ENCODE measurements at places on chromosomes 6 and 20. TPM values are rescaled to one million over a fixed set of nuclear protein-coding genes. Genes with fewer than 3 reads are reported as not detected.
A peak's percentile ranks its signal among the peaks of the same experiment; 100 is the strongest.

The PLN gene
- 0.10 TPM for polyA plus RNA-seq

The DEFB128 gene
- polyA plus RNA-seq = not detected

The GTF3C6 gene
- 245 TPM for polyA plus RNA-seq

The MICB gene
- 8.8 TPM for polyA plus RNA-seq

- H3K4me3 ChIP-seq = no peak overlapping the region
- no peaks in the 10 kb centered on the region for H3K27me3 ChIP-seq
These were observed 355.8 kb upstream of the SASH1 start for GRCh38 chr6:147986846-147987245.

- peak; percentile 28 for DNase-seq
- no peak overlapping the region for H3K4me3 ChIP-seq
- H3K27me3 ChIP-seq = no peaks in the 10 kb centered on the region
These were observed 116.5 kb downstream of the CLIC5 start for GRCh38 chr6:45898941-45899682.

GRCh38 chr20:34530342-34530741 lies 14.1 kb downstream of the DYNLRB1 start:
- no peak overlapping the region for H3K27ac ChIP-seq
- no peak overlapping the region for H3K4me3 ChIP-seq
- no peak for DNase-seq
- H3K36me3 ChIP-seq = peaks cover 5% of the 10 kb centered on the region

GRCh38 chr20:50586531-50587232 lies 76.5 kb downstream of the PTPN1 start:
- no peak for DNase-seq
- no peak overlapping the region for H3K27ac ChIP-seq
- H3K27me3 ChIP-seq = no peaks in the 10 kb centered on the region
- no peaks in the 10 kb centered on the region for H3K4me1 ChIP-seq
- H3K4me3 ChIP-seq = no peak overlapping the region
- peaks cover 9% of the 10 kb centered on the region for H3K36me3 ChIP-seq
